ENCODE measurements at places on chromosomes 12 and 14. TPM values are rescaled to one million over a fixed set of nuclear protein-coding genes. Genes with fewer than 3 reads are reported as not detected.
A peak's percentile ranks its signal among the peaks of the same experiment; 100 is the strongest.

OASL gene
- total RNA-seq, result 0.09 TPM

FLRT2 gene
- 78.3 TPM for total RNA-seq

MIP gene
- total RNA-seq, result not detected

ATF7IP gene
- total RNA-seq, result 29.3 TPM

ZBTB42 gene
- total RNA-seq, result 3.3 TPM

DNA sequence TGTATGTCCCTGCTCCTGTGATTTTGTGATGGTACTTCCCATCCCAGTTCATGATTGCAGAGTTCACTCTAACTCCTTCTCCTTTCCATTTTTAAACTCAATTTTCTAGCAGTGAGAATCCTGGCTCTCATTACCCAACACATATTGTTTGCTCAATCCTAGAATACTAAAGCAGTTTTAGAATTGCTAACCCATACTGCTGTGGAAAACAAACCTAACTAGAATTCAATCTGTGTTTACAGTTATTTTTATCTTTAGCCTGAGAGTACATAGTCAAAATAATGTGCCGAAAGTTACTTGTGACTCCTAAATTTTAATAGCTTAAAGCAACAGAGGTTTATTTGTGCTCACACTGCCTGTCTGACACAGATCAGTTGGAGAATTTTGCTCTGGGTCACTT, 508.0 kb downstream of the AACS start:
- no peak for DNase-seq

GRCh38 chr12:31207799-31208465, 118.0 kb downstream of the SINHCAF start:
- no peak for DNase-seq

- DNase-seq, result no peak
These were observed 90.8 kb downstream of the LIN7A start for GRCh38 chr12:80846952-80847351.

DNA sequence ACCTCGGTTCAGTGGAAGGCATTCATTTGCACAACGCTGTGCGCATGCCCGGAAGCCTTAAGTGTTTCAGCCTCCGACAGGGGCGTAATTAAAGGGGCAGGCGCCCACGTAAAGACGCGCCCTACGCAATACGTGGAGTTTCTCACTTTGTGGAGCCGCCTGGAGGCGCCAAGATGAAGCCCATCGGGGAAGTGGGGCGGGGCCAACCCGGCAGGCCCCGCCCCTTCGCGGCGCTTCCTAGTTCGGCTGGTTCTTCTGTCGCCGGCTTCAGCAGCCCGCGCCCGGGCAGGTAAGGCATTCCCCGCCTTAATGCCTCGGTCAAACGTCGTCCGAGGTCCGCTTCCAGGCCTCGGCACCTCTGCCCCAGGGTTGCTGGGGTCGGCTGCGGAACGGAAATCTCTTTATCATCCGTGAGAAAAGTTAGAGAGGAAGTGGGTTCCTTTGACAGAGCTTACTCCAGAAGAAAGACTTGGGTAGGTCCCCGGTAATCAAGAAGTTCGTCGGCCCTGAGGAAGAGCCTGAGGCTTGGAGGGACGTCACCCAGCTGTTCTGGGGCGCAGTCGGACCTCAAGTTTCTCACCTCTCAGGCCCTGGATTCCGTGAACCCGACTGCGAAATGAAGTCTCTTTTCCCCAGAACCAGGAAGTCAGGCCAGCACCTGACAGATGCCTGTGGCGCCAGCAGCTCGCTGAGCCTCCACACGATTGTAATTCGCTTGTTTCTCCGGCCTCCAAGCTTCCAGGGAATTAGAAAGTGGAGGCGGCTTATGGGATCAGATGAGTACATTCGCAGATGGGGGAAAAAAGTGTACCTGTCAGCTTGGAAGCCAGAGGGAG, at the start of the genes IRAK4 and PUS7L:
Gene IRAK4 (plus strand): TSS at position 224 of the 836 bp plus-strand sequence. CDS start 9,161 bp downstream, outside the sequence.
Gene PUS7L (minus strand): TSS at position 63 of the 836 bp plus-strand sequence. CDS start 3,545 bp downstream, outside the sequence.
- peak; percentile 99 for DNase-seq

DNA sequence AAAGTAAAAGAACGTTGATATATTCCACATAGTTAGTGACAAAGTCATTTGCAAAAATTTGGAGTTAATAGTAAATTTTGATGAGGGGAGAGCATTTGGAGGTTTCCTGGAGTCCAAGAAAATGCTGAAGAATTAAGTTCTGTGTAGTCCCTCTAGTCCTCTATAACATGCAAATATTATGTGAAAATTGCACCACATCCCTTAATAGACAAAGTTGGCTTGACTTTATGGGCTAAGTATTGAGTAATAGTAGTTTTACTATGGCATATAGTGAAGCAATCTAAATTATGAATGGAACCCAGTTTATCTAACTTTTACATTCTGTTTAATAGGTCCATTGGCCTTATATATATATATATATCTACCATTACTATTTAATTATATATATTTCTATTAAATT, 66.4 kb upstream of the DCN start:
- peak; percentile 76 for DNase-seq

DNA sequence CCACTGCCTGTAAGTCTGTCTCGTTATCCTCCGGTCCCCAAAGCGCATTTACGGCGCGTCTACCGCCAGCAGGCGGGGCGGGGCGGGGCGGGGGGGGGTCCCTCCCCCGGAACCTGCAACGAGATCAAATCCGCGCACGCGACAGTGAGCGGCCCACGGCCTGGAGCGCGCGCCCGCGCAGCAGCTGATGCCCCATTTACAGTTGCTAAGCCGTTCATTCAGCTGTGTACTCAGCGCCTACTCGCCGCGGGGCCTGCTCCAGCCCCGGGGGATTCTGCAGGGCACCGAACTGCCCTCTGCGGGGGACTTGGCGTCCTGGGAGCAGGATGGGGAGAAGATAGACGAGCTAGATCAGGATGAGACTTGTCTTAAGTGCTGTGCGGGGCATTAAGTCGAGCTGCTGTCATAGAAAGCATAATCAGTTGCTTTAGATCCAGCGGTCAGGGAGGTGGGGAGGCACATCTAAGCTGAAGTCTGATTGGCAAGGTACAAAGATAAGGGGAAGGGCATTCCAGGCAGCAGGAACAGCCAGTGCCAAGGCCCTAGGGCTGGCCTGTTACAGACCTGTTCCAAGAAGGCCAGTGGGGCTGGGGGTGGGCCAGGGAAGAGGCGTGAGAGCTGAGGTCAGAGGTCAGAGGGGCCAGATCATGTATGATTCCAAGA, 1.4 kb upstream of the CCDC85C start:
- DNase-seq, result peak; percentile 66

- DNase-seq, result peak; percentile 54
These were observed 1.6 kb downstream of the FMNL3 start for GRCh38 chr12:49705479-49706134.

- DNase-seq, result peak; percentile 95
These were observed 350.1 kb upstream of the ATP2B1 start for GRCh38 chr12:90058704-90059103.

DNA sequence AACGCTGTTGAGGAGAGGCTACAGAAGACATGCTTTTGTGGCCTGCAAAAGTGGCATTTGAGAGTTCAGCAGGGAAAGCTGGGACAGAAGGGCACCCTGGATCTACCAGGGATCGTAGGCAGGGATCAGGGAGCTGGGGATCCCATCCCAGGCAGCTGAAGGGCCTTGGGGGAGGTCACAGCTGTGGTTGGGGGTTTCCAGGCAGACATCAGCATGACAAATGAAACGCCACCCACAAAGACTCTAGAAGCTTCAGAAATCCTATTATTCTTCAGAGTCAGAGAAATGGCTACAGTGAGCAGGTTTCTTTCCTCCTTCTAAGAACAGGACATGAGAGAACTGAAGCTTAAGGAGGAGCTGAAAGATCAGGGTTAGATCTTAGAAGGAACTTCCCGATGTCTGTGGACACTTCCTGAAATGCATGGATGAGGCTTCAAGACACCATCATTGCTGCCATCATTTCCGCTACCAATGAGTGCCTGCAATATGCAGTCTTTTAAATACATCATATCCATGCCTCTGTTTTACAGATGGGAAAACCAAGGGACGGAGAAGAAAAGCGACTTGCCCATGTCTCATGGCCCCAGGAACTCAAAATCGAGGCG, 104.3 kb downstream of the RBM19 start:
- DNase-seq, result no peak

GRCh38 chr12:27627123-27627852, 69.0 kb upstream of the REP15 start:
- peak; percentile 42 for DNase-seq

DNA sequence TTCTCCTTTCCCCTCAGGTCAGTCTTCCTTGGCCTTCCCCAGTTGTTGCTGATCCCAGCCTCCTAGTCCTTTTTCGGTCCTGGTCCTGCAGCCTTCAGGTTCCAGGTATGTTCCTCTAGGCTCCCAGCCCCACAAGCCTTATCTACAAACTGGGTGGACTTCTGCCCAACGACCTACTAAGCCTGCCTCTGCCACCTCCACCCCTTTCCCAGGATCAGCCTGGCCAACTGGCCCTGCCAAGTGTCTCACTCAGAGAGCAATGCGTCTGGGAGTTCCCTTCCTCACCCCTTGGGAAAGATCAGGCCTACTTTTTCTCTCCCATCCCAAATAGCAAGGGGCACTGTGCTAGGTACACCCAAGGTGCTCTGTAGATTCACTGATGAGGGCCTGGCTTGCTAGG, at the start of gene SERPINA12:
Gene SERPINA12 (minus strand): TSS at position 114 of the 400 bp plus-strand sequence. CDS start 11,072 bp downstream, outside the sequence.
- no peak for DNase-seq

GRCh38 chr12:95215949-95216348, 1.3 kb downstream of the FGD6 start:
- DNase-seq, result peak; percentile 72

DNA sequence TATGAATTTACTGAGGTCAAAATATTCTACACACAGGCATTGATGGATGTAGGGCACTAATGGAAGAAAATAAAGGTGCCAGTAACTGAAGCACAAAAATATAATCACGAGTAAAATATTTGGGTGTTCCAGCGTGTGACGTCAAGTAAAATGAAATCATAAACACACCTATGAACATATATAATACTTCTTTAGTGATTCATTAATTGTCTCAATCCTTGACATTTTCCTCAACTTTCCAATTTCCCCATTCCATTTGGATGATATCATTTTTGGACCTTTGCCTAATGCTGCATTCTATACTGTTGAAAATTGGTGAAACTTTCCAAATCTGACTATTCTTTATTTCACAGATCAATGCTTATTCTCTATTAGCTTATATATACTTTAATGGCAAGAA, 649.3 kb downstream of the GALC start:
- DNase-seq, result no peak

- DNase-seq, result no peak
These were observed 134.7 kb upstream of the GSC start for GRCh38 chr14:94904636-94905035.

DNA sequence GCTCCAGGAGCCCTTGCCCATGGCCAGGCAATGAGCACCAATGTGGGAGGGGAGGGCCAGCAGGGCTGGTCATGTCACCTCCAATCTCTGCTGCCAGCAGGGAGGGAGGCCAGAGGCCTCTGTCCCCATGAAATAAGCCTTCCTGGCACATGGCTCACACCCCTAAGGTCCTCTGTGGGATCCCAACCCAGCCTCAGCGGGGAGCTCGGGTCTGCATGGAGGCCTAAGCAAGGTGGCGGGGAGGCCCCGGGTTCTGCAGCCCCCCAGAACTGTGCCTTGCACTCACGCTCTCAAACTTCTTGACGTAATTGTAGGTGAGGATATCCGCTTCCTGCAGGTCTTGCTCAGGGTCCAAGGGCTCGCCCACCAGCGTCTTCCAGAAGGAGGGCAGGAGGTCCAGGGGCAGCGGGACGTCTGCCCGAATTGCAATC, 41.7 kb downstream of the TRAFD1 start:
- DNase-seq, result no peak

DNA sequence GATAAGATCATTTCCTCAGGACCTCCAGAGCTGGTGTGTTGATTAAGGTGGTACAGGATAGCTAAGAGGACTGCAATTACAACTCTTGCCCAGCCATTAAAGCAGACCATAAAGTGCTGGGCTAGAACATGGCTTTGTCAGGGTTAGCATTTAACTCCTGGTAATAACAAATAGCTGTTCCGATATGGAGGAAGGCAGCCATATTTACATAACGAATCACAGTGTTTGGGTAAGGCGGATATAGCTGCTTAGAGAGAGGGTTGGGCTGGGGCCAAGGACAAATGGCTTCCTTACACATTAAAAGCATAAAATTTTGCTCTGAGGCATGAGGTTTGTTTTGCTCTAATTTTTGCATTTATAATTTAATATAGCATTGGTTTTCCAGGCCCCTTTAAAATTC, 297.7 kb upstream of the DDHD1 start:
- no peak for DNase-seq

GRCh38 chr12:108820707-108821406, 36.5 kb downstream of the SSH1 start:
- DNase-seq, result no peak

DNA sequence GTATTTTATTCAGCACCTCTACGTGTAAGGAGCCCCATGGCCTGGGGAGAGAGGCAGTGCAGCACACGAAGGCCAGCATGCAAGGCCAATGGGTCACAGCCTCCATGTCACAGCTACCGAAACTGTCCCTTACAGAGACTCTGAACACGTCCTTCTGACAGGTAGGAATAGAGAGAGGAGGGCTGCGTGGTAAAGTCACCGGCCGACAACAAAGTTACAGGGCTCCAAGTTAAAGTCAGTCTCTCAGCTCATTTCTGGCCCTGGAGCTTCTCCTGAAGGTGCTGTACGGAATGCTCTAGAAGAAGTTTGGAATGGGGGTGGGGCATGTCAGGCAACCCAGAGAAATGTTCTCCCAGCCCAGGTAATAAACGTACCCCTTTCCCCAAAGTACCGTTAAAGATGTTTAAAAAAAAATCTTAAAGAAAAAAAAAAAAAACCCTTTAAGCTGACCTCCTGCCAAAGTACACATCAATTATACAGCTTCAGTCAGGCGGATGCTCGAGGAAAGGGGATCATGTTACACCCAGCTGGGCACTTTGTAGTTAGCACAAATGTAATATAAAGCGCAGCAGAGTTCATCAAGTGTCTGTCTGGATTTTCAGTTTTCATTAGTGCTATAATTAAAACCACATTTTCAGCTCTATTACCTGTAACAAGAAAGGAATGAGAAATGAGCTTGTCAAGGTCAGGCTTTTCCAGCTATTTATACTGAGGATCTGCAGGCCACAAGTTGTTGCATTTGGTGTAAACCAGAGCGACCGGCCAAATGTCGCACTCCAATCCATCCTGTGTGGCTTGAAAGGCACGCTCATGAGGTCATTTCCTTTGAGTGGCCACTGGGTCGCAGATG, 53.3 kb upstream of the CDKN3 start:
- peak; percentile 68 for DNase-seq

DNA sequence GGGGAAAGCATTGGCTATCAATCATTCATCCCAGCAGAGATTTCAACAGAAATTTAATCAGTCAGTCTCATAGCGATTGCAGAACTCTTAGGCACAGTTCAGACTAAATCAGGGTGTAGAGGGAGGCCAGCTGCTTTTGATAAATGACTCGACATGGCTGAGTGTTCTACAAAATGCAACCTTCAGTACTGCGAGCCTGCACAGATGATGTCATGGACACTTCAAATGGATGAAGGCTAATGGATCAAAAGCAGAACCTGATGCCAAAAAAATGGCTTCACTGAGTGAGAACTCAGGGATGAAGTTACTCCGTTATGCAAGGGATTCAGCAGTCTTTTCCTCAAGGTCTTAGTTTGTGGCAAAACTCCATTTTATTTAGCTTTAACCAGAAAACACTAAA, 167.3 kb downstream of the DACT1 start:
- DNase-seq, result peak; percentile 85

DNA sequence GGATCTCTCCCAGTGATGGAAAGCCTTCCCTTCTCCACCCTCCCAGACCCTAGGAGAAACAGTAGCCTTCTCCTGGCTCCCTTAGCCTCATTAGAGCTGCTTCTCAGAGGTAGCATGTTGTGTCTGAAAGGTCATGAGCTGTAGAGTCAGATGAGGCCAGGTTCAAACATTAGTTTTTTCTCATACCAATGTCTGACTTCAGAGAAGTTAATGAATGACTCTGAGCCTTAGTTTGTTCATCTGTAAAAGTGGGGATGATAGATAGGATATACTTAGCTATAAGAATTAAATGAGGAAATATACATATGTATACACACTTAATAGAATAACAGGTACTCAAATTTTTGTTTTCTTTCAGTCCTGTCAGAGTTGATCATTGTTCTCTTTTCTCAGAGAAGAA, 523 bp downstream of the SLC6A13 start:
- no peak for DNase-seq

Measured in muscle of leg (tissue), 16 donors.